ENCODE measurements at places on chromosomes 11 and 22.

- H3K4me1 ChIP-seq, result no peaks in the 10 kb centered on the region
- no peak for DNase-seq
- no peak overlapping the region for H3K27ac ChIP-seq
- no peaks in the 10 kb centered on the region for H3K36me3 ChIP-seq
These were observed 55.8 kb downstream of the CLMP start for GRCh38 chr11:123139206-123139605.

DNA sequence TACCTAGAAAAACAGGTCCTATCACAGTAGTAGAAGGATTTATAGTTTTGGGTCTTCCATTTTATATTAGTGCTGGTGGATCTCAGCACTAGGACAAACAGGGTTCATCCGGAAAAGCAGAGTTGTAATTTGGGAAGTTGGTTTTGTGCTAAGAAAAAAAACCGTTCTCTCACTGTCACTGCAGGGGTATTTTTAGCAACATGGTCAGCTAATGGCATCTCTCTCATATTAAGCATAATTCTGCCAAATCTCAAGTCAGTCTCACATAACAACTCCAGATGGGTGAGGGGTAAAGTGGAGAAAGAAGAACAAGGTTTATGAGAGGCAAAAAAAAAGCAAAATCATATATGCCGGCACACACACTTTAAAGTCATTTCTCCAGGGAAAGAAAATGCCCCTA is 51.6 kb upstream of the GDPD4 start:
- H3K27ac ChIP-seq, result no peak overlapping the region
- no peak for DNase-seq
- H3K36me3 ChIP-seq, result peaks cover 6% of the 10 kb centered on the region
- H3K27me3 ChIP-seq, result no peaks in the 10 kb centered on the region
- H3K4me1 ChIP-seq, result no peaks in the 10 kb centered on the region

GRCh38 chr11:31676280-31676982 is 134.7 kb downstream of the PAX6 start:
- no peaks in the 10 kb centered on the region for H3K27me3 ChIP-seq
- peaks cover 4% of the 10 kb centered on the region for H3K4me1 ChIP-seq
- peaks cover 34% of the 10 kb centered on the region for H3K36me3 ChIP-seq
- DNase-seq, result no peak

DNA sequence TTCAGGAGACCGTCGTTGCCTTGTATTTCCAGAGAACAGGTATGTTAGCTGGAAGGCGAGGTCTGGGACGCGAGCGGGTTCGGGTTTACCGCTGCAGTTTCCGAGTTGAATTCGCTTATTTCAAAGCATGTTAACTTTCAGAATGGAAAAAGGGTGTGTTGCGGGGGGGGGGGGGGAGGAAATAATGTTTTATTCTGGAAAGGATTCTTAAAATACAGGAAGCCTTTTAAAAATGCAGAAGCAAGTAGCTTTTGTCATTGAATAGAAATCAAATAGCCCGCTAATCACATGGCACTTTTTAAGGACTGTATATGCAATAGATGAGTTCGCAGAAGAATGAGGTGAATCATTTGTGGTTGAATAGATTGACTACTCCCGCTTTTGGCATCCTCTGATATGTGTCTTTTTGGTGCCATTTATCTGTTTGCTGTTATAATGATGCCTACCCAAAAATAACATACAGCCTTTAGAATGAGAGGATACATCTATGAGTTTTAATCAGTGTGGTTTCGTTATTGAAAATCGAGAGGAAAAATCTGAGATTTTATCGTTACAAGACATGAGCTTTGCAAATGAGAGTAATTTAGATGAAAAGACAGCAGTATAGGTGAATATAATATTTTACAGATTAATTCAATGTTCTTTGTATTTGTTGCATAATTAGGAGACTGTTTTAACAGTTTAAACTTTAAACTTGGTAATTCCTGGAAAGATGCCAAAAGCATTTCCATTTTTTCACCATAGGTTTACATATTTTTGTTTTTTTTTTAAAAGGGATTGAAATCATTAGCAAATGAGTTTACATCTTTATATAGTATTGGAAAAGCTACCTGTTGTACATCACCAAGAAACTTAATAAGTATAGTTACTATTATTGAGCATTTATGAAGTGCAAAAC is 1.7 kb downstream of the PDE3B start:
- no peaks in the 10 kb centered on the region for H3K27me3 ChIP-seq
- H3K27ac ChIP-seq, result peak overlapping the region; percentile 95
- H3K4me3 ChIP-seq, result peak overlapping the region; percentile 85
- peaks cover 37% of the 10 kb centered on the region for H3K36me3 ChIP-seq
- H3K4me1 ChIP-seq, result peaks cover 53% of the 10 kb centered on the region

GRCh38 chr11:60879971-60880588 is 12.7 kb downstream of the ZP1 start:
- peaks cover 9% of the 10 kb centered on the region for H3K36me3 ChIP-seq
- DNase-seq, result no peak
- no peak overlapping the region for H3K27ac ChIP-seq
- no peak overlapping the region for H3K4me3 ChIP-seq
- no peaks in the 10 kb centered on the region for H3K27me3 ChIP-seq

DNA sequence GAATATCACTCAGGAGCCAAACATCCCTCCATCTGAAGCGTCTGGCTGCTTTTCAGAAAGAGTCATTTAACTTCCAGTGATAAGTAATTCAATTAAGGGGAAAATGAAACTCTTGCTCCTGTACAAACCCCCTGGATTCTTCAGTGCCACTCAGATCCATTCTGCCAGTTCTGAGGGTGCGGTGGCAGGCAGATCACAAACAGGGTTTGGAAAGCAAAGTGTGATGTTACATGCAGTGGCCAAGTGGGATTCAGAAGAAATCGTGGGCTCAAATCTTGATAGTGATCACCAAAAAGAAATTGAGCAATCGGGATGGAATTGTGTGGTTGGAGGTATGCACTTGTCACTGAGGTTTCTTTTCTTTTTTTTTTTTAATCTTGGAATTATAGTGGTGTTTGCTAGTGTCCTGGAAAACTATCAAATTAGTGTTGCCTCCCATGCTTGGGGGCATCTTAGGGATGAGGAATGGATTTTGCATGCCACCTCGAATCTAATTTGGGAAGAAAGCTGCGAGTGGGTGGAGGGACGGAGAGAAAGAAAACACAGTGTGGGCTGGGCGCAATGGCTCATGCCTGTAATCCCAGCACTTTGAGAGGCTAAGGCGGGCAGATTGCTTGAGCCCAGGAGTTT is 22.5 kb upstream of the RTL6 start:
- no peak for DNase-seq
- no peak overlapping the region for H3K27ac ChIP-seq
- no peaks in the 10 kb centered on the region for H3K36me3 ChIP-seq
- no peak overlapping the region for H3K4me3 ChIP-seq
- H3K27me3 ChIP-seq, result peaks cover 9% of the 10 kb centered on the region
- H3K4me1 ChIP-seq, result no peaks in the 10 kb centered on the region

GRCh38 chr22:40705918-40706682 is 26.8 kb downstream of the MCHR1 start:
- H3K27ac ChIP-seq, result peak overlapping the region; percentile 48
- H3K4me3 ChIP-seq, result no peak overlapping the region
- H3K4me1 ChIP-seq, result peaks cover 10% of the 10 kb centered on the region
- H3K36me3 ChIP-seq, result no peaks in the 10 kb centered on the region

GRCh38 chr11:104093426-104094280 is 57.2 kb downstream of the DDI1 start:
- no peaks in the 10 kb centered on the region for H3K27me3 ChIP-seq
- no peaks in the 10 kb centered on the region for H3K4me1 ChIP-seq
- no peaks in the 10 kb centered on the region for H3K36me3 ChIP-seq
- H3K4me3 ChIP-seq, result no peak overlapping the region
- DNase-seq, result no peak

DNA sequence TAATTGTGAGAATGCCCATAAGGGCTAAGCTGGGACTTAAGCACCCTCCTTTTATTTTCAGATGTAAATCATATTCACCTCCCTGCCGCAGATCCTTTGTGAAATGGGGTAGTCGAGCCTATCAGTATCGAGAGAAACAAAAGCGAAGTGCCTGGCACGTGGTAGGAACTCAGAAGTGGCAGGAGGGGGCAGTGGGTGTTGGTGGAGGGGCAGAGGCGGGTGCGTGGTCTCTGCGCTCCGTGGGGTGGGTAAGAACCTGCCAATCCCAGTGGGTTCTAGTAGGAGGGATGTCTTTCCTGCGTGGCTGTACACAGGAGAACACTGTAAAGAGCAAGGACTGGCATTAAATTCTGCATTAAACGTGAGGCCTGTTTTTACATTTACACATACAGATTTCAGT is 21.8 kb upstream of the PARVB start:
- H3K4me3 ChIP-seq, result no peak overlapping the region
- peaks cover 16% of the 10 kb centered on the region for H3K36me3 ChIP-seq
- H3K27me3 ChIP-seq, result no peaks in the 10 kb centered on the region
- DNase-seq, result no peak
- no peak overlapping the region for H3K27ac ChIP-seq

GRCh38 chr11:102666331-102666957 is 39.1 kb downstream of the MMP27 start:
- DNase-seq, result peak; percentile 42
- peaks cover 2% of the 10 kb centered on the region for H3K27me3 ChIP-seq
- H3K4me3 ChIP-seq, result no peak overlapping the region
- no peak overlapping the region for H3K27ac ChIP-seq
- peaks cover 4% of the 10 kb centered on the region for H3K4me1 ChIP-seq
- H3K36me3 ChIP-seq, result no peaks in the 10 kb centered on the region

Measured in naive thymus-derived CD8-positive, alpha-beta T cell (primary cell).